ENCODE measurements at places on chromosomes 5 and 9.
A peak's percentile ranks its signal among the peaks of the same experiment; 100 is the strongest.

- DNase-seq: no peak
Observed at GRCh38 chr9:74644023-74644422, 146.9 kb downstream of the RORB start.

- DNase-seq: no peak
Observed at GRCh38 chr5:73896097-73896496, 270.1 kb downstream of the ARHGEF28 start.

DNA sequence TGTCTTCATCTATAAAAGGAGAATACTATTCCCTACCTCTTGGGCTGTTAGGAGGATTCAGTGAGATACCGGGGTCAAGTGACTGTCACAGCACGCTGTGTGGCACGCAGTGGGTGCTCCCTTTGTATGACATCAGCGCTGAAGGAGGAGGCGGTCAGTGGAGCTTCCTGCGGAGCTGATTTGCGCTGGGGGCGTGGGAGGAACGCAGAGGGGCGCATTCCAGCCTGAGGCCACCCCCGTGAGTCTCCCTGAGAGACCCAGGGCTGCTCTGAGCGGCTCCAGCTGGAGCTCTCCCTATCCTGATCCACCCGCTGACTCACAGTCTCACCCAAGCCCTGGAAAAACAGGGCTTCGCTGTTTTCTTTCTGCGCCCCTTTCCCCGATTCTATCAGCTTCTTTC is 24.3 kb upstream of the NEURL1B start:
- DNase-seq: no peak

GRCh38 chr9:100379862-100380261 is 27.1 kb upstream of the TEX10 start:
- no peak for DNase-seq

DNA sequence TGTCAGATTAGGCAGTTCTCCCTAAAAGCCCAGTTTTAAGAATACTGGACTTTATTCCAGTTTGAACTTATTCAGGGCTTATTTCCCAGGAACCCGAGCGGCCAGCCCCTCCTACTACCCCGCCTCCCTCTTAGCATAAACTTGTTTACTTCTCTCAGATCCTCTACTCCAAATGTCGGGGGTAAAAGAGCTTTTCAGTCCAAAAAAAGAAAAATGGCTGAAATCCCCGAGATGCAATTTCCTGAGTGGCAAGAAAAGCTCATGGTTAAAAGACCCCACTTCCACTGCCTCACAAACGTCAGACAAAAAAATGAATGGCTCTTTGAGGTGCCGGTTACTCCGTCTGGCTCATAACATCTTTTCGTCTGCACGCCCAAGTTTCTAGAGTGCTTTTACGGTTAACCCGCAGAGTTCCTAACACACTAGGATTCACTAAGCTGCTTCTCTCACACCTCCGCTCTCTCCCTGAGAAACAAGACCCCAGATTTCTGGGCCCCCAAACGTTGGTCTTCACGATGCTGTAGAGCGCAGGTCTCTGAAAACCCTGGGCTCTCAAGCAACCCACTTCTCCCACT is 402 bp downstream of the BRD8 start:
- no peak for DNase-seq

DNA sequence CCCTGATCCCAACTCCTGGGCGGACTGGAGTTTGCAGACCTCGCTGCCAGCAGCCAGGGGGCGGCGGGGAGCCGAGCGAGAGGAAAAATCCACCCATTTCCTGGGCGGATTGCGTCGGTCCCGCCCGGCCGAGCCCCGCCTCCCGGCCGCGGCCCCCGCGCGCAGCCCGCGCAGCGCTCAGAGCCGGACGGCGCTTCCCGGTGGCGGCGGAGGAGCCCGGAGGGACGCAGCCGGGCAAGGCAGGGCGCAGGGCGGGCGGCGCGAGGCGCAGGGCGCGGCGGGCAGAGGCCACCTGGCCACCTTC is at the start of gene OLFM1:
Gene OLFM1 (plus strand): TSS at position 180 of the 304 bp plus-strand sequence. CDS start 322 bp downstream, outside the sequence.
- DNase-seq: peak; percentile 81

DNA sequence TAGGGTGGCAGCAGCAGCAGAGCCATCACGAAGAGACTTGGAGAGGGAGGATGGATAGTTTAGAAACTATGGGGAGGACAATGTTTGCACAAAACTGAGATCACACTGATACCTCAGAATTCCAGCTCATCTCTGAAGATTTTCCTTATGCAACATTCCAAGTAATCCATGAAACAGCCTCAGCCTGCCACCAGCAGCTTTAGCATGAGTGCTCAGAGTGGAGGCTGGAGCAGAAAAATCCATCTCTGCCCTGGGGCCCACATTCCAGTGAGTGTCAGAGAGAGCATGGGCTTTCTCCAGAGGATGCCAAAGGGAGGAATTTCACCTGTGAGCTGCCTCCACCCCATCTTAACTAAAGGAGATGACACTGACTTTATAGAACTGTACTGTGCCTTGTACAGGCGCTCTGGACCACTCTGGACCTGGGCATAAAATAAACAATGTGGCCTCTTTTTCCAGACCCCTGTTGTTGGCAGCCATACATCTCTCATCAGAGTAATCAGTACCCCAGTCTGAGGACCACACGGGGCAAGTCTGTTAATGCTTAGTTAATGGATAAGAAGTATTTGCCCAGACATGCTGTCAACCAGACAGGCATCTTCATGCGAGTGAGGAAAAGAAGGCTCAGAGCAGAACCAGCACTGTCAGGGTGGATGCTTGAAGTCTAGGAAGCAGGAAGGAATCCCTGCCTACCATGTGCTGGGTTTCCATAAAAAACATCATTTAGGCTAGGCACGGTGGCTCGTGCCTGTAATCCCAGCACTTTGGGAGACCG is 440.9 kb downstream of the ENC1 start:
- DNase-seq: no peak

- no peak for DNase-seq
Observed at GRCh38 chr5:140317859-140318258, 15.0 kb upstream of the PFDN1 start.

DNA sequence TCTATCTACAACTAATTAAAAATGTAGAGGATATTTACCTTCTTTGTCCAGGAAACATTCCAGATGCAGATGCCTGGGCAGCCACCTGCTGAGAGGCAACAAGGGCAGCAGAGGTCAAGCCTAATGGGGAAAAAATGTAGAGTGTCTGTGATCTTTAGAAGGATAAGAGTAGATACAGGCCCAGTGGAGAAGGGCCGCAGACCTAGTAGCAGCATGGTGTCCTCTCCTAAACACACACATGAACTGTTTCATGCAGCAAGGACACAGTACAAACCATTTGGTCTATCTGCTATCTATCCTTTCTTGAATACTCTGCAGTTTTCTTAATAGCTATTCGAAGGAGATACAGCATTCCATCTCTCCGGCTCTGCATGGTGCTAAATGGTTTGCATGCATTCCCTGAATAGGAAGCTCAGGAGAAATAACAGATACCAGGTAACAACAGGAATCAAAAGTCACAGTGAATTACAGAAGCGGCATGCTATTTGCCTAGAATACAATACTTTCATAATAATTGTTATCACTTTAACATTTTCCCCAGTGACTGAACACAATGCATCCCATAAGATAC is 107.3 kb downstream of the ZNF608 start:
- no peak for DNase-seq

DNA sequence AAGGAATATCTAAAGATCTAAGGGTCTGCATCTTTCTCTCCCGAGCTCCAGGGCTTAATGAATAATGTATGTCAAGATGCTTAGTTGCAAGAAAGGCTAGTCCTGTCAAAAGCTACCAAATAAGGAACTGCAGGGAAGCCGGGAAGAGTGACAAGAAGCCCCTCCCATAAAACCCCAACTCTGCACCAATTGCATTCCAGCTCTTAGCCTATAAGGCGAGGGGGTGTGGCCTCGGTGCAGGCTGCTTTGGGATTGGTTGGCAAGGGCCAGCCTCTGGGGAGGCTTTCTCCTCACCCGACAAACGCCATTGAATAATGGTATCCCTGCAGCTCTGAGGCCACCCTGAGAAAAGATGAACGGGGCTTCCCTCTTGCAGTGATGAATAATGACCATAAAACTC is 416.9 kb downstream of the RAB3C start:
- no peak for DNase-seq

DNA sequence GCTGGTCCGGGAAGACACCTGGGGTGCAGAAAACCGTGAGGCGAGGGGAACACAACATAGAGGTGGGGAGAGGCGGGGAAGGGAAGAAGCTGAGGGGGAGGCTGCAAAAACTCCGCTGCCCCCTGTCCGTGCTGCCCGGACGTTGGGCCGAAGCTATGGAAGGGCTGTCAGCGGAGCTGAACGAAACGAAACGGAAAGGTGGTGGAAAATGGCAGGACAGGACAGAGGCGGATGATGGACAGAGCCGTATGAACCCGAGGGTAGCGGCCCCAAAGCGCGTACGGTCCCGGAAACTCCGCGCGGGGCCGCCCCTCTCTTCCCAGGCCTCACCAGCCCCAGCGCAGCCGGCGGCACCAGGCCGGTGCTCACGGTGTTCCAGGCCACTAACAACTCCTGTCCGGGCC is 272 bp downstream of the ANAPC2 start:
- no peak for DNase-seq

DNA sequence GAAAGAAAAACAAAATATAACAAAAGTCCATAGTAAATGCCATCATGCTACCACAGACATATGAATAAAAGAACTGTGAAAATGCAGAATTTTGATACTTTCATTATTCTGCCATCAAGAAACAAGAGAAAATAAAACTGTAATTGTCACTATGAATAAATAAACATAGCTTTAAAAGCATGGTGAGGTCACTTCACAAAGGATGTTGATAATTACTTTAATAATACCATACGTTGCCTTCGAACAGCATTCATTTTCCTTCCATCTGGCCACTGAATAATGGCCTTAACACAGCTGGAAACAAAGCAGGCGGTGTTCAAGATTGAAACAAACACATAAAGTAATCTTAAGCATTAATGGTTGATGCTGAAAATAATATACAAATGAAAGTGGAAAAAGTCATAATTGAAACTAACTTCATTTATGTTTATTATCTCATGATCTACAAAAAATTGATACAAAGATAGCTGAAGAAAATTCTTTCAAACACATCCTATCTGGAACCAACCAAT is 102.0 kb downstream of the AGTPBP1 start:
- DNase-seq: no peak

GRCh38 chr5:134975843-134976242 is 8.1 kb downstream of the CATSPER3 start:
- DNase-seq: no peak

- DNase-seq: no peak
Observed at GRCh38 chr9:68443624-68444023, 87.2 kb downstream of the PGM5 start.

DNA sequence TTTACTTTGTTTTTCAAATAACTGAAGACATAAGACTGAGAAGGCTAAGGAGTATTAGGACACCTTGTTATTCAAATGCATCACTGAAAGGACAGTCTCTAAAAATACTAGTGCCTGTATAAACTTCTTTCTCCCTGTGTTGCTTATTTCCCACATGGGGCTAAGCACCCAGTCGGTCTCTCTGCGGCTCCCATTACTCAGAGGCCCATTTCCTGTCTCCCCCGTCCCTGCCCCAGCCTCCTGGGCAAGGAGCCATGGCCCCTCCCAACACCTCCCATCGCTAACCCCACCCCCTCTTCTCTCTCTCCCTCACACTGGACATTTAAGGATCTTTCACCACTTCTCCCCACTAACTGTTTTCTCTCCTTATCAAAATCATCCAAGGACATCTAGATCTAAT is 81.9 kb downstream of the EBF1 start:
- DNase-seq: no peak

- no peak for DNase-seq
Observed at GRCh38 chr5:50800410-50800809, 134.0 kb downstream of the PARP8 start.

GRCh38 chr5:6822068-6822467 is 108.8 kb downstream of the TENT4A start:
- DNase-seq: no peak

DNA sequence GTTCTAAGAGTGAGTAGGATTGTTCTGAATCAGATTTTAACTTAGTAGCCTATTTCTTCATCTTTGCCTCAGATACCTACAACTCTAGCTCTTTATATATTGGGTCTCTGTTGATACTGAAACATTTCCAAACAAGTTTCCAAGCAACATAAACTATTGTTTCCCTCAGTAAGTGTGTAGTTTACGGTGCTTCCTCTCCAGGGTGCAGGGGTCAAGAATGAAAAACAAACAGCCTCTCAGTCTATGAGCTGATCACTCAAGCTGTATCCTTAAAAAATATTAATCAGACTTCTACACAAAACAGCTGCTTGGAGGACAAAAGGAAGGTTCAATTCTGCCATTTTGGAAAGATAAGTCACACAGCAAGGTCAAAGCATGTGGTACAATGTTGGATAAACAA is 75.0 kb downstream of the ADAMTS12 start:
- DNase-seq: no peak

- no peak for DNase-seq
Observed at GRCh38 chr5:146588331-146589027, 72.5 kb upstream of the GPR151 start.

- DNase-seq: no peak
Observed at GRCh38 chr9:108496846-108497245, 358.9 kb downstream of the ACTL7B start.

- DNase-seq: peak; percentile 46
Observed at GRCh38 chr5:158198636-158199035, 339.7 kb upstream of the CLINT1 start.

DNA sequence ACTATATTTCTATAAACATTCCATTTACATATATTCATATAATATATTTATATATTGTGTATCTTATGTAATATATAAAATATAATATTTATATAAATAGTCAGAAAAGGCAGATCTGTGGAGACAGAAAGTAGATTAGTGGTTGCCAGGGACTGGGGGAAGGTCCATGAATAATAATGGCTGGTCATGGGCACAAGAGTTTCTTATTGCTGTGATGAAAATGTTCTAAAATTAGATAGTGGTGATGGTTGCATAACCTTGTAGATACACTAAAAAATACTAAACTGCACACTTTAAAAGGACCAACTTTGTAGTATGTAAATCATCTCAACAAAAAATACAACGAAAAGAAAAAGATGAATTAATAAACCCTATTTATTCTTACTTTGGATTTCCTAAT is 47.3 kb downstream of the NUP155 start:
- DNase-seq: no peak

GRCh38 chr5:19975795-19976194 is 12.2 kb downstream of the CDH18 start:
- DNase-seq: no peak

GRCh38 chr5:87944553-87945285 is 323.9 kb downstream of the TMEM161B start:
- DNase-seq: no peak

DNA sequence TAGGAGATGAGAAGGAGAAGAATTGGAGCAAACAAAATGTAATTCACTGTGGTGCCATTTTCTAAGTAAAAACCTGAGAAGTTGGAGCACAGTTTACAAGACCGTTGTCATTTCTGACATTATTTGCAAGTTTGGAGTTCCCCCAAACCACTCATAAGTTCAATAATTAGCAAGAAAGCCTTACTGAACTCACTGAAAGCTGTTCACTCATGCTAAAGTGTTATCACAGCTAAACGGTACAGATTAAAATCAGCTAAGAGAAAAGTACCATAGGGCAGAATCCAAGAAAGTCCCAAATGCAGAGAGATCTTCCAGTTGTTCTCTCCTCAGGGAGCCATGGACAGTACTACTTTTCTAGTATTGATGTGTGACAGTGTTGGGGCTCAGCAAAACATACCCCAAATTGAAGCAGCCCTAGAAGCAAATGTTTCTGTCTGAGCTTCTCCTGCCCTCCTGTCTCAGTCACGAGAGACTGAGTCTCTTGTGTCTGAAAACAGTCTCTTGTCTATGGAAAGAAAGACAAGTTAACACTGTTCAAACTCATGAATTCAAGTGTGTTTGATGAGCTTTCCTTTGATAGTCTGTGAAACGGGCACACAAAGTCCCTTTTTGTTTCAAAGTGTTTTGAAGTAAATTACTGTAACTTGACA is 221.2 kb downstream of the GABRG2 start:
- DNase-seq: no peak

GRCh38 chr5:117246424-117246823 is 671.8 kb upstream of the SEMA6A start:
- no peak for DNase-seq
